SJCRH30 (cell line): ENCODE measurements at places on chromosomes 12 and 14. TPM values are rescaled to one million over a fixed set of nuclear protein-coding genes. Genes with fewer than 3 reads are reported as not detected.

KIF5A gene
- 0.41 and 0.47 TPM in 2 replicates for total RNA-seq

GARIN6 gene
- total RNA-seq = not detected in 2 replicates

ART4 gene
- total RNA-seq = not detected in 2 replicates

MMP19 gene
- total RNA-seq = 0.91 and 1.0 TPM in 2 replicates

OR5AU1 gene
- 0.03 TPM in 1 of 2 replicates, not detected in the other for total RNA-seq

GRCh38 chr12:91870872-91871707, 274.6 kb downstream of the BTG1 start:
- DNase-seq = no peak

DNA sequence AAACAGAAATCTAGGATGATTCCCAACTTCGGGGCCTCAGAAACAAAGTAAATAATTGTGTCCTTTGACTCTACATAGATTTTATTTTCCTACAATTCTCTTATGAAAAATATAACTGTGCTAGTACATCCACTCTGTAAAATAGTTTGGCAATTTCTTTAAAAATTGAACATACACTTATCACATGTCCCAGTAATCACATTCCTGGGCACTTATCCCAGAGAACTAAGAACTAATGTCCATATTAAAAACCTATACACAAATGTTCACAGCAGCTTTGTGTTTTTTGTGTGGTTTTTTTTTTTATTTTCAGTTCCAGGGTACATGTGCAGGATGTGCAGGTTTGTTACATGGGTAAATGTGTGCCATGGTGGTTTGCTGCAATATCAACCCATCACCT, 99.0 kb downstream of the KCNH5 start:
- DNase-seq = no peak

DNA sequence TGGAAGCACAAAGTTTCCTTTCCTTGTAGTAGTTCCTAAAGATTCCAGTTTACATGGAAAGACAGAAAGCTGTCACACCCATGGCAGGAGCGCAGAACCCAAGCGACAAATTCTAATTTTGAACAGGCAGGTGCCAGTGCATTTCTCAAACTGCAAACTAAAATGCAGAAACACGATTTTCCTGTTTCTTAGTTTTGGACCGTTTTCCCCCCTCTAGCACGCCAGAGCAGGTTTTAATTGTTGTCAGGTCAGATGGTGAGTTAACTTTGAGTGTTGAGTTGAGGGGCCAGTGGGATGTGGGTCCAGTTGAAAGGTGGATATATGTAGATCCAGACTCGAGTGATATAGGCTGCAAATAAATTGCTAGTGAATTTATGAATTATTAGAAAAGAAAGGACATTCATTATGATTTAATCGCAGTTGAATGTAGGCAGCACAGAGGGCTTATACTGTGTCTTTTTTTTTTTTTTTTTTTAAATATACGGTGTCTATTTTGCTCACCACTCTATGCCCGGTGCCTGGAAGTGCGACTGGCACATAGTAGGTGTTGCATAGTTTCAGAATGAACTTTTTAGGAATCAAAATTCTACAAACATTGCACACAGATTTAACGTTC, 909 bp upstream of the ETFBKMT start:
- DNase-seq = no peak

DNA sequence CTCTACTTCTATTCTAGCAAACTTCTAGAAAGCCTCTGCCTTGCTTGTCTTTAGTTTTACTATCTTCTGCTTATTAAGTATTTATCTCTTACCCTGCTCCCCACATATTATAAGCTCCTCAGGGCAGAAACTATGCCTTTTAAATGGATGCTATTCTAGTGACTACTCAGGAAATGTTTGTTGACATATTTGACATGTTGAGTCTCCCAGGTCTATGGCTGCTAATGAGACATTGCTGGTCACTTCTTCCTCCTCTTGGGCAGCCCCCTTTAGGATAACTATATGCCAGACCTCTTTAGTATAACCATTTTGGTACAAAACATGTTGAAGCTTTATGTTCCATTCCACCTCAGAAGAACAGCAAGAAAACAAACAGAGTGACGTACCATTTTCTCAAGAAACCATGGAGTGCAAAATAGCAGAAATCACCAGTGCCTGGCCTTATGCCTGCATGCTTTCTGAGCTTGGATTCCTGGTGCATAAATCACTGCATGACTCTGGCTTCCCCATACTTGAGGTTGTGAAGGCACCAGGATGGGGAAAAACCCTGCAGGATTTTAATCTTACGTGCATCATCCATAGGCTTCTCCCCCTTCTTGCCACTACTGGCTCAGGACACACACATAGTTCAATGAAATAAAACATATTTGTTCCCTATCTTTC, 202.6 kb downstream of the TMX1 start:
- DNase-seq = no peak

DNA sequence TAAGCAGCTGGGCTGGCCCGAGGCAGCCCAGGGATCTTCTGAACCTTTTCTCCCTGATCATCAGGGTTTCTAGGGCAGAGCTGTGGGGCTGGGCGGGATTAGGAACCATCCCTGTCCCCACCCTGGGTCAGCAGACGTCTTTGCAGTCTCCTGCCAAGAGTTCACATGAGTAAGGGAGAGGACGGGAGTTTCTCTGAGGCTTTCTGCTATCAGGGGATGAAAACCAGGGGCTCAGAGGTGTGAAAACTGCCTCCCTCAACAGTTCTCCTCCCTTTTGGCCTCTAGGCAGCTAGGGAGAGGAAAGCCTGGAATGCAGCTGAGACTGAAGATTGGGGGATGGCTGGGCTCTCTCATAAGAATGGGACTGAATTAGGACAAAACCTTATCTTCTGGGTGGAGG, 7.9 kb downstream of the ZNF385A start:
- DNase-seq = no peak

- no peak for DNase-seq
These were observed 179.7 kb downstream of the PDZRN4 start for GRCh38 chr12:41367726-41368405.

DNA sequence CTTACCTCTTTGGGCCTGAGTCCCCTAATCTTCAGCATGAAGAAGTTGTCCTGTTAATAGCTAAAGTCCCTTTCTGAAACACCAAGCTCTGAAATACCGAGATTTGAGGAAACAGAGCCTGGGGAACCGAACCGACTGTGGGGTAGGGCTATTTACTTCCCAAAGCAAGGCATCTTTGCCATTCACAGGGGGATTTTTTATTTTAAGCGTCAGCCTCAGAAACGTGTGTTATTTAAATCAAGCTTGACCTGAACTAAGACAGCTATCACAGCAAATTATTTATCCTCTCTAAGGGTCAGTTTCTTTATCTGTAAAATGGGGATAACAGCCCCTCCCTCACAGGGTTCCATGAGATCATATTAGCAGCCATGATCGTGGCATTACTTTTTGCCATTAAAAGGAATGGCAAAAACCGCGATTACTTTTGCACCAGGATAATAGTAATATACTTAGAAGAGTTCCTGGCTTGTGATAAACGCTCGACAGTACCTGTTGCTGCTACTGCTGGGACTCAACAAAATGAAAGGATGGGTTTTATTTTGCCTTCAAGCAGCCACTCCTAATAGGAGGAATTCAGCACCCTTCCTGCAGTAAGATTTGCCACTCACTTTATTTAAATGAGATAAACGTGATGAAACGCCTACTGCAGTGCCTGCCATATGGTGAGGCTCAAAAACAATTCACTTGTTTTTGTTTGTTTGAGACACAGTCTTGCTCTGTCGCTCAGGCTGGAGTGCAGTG, 1.3 kb upstream of the CORO1C start:
- no peak for DNase-seq

DNA sequence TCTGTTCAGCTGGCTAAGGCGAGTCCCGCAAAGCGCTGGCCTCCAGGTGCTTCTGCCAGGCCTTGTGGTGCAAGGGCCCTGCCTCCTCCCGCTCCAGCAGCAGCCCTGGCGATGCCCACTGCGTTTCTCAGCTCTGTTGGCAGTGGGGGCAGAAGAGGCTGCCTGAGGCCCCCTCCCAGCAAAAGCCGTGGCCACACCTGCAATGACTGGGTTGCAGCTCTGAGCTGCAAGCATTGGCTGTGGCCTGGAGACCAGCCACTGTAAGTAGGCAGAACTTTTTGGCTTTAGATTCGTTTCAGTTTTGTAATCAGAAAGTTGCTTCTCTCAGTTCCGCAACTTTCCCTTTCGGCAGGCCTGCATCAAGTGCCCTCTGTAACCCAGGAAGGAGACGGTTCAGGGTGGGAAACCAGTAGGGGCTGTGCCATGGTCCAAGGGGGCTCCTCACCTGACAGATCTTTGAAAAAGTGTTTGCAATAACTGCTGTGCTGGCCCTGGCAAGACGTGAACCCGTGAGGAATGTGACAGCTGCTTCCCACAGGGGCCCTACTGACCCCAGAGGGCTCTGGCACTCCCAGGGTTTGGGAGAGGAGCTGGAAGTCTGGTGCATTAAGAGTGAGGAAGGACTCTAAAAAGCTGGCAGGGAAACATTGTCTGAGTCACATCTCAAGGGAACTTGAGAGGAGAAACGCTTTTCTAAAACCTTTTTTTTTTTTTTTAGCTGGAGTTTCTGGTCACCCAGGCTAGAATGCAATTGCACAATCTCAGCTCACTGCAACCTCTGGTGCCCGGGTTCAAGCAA, 54.5 kb upstream of the MAX start:
- DNase-seq = peak; percentile 24

- DNase-seq = no peak
These were observed 362.1 kb downstream of the RAD51B start for GRCh38 chr14:68181519-68182326.
